ENCODE measurements at places on chromosomes 12 and 14.
A peak's percentile ranks its signal among the peaks of the same experiment; 100 is the strongest.

DNA sequence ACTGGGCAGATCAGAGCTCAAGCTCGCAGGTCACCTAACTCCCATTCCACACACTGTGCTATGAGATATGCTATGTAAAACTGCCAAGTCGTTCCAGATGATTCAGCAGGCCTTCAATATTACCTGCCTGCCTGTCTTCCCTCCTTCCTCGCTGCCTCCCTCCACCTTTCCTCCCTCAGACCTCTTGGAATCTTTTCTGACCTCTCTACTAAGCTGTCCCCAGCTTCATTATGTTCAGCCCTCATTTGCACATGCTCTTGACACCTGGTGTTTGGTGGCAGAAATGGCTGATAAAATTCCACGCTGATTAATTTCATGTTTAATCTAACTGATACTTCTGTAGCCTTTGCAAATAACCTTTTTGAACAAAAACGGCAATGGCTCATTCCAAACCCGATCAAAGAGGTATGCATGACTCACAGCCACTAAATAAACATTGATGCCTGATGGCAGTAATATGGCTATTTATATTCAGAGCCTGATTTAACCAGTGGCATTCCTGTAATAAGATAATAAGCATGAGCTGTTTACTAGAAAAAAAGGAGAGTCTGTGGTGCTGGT, 130.8 kb upstream of the EGLN3 start:
- no peak for DNase-seq

GRCh38 chr12:34291001-34291400, 268.7 kb downstream of the ALG10 start:
- peak; percentile 21 for DNase-seq

GRCh38 chr12:114829833-114830232, 145.9 kb upstream of the TBX3 start:
- DNase-seq = no peak

- DNase-seq = no peak
Observed at GRCh38 chr14:31510222-31510621, 22.4 kb upstream of the GPR33 start.

DNA sequence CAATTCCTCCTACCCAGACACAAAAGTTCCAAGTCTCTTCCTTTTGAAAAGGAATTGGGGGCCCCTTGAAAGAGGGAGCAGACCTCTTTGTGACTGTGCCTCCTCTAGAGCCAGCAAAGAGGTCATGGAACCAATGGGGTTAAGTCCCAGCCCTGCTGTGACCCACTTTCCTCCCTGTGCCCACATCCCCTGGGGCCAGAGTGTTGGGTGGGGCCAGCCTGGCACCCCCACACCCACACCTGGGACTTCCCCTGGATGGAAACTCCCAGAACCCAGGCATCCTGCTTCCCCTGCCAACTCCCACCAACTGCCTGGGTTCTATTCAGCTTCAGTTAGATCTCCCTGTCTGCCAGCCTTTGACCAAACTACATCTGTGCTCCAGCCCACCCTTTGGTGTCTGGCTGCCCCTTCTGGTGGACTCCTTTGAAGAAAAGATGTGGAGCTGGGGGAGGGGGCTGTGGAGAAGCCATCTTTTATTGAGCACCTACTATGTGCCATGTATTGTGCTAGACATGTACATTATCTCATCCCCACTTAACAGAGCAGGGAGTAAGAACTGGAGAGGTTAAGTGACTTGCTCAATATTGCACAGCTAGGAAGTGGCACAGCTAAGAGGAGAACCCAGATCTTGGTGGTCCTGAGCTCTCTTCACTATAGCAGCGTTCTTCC, 4.6 kb upstream of the RARG start:
- DNase-seq = peak; percentile 88

GRCh38 chr12:966724-967123, 17.2 kb upstream of the RAD52 start:
- no peak for DNase-seq

All from activated effector memory CD4-positive, alpha-beta T cell treated with anti-CD3 and anti-CD28 coated beads, Interleukin-2, amount 50 U/mL, for 16 hours (primary cell).